ENCODE measurements at places on chromosomes 13 and 19.

GRCh38 chr19:40219721-40220276 is 1.6 kb upstream of the TTC9B start:
- no peak for DNase-seq

- no peak for DNase-seq
Observed at GRCh38 chr19:17348700-17349099, 11.3 kb downstream of the GTPBP3 start.

DNA sequence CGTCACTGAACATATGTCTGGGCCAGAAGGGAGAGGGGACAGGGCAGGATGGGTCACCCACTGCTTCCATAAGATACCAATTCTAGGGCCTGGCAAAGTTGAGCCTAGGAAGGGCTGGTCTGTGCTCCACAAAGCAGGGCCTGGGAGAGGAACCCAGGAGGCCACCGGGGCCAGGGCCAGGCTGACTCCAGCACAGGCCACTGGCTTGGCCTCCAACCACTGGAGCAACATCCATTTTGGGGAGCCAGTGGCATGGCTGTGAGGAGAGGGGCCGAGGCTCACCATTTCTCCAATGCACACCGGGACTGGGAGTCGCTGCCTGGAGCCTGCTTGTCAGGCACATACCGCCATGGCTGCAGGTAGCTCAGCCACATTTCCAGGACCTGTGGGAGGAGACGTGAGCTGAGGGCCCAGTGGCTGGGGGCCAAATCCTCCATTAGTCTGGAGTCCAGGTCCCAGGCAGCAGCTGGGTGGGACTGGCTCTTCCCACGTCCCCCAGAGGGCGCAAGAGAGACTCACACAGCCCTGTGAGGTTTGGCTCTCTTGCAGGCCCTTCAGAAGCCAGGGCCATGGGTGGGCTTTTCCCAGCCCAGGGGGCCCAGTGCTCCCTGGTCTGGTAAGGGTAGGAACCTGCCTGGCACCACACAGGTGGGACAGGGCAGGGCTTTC is 27.7 kb downstream of the TUBA3C start:
- DNase-seq = no peak

DNA sequence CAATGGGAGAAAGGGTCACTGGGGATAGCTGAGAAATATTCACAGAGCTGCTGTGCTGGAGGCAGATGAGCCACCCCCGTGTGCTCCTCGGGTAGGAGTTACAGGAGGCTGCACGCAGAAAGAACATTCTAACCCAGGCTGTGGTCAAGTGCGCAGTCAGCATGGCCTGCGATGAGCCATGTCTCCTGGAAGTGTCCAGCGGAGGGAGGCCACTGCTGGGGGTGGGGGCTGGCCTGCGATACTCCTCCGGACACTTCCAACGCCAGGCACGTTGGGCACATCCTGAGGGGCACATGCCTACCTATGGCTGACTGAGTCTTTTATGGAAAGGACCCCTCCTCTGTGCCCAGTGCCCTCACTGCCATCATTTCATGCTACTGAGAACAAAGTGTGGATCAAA is 55.9 kb downstream of the RAB20 start:
- DNase-seq = no peak

DNA sequence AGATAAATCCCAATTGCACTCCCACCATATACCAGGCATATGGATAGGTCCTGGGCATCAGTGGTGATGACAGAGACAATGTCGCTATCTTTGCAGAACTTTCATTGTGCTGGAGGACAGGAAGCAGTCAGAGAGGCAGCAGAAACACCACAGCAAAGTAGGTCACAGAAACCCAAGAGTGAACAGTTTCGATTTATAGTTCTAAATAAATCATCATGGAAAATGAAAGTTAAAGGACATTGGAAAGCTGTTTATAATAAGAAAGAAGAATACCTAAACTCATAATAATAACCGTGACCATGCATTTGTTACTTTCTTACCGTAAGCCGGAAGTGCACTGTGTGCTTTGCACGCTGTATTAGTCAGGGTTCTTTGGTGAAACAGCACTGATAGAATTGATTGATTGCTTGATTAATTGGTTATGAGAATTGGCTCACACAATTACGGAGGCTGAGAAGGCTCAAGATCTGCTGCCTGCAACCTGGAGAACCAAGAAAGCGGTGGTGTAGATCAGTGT is 38.9 kb downstream of the ALOX5AP start:
- DNase-seq = no peak
